ENCODE measurements at places on chromosomes 6 and 20.

DNA sequence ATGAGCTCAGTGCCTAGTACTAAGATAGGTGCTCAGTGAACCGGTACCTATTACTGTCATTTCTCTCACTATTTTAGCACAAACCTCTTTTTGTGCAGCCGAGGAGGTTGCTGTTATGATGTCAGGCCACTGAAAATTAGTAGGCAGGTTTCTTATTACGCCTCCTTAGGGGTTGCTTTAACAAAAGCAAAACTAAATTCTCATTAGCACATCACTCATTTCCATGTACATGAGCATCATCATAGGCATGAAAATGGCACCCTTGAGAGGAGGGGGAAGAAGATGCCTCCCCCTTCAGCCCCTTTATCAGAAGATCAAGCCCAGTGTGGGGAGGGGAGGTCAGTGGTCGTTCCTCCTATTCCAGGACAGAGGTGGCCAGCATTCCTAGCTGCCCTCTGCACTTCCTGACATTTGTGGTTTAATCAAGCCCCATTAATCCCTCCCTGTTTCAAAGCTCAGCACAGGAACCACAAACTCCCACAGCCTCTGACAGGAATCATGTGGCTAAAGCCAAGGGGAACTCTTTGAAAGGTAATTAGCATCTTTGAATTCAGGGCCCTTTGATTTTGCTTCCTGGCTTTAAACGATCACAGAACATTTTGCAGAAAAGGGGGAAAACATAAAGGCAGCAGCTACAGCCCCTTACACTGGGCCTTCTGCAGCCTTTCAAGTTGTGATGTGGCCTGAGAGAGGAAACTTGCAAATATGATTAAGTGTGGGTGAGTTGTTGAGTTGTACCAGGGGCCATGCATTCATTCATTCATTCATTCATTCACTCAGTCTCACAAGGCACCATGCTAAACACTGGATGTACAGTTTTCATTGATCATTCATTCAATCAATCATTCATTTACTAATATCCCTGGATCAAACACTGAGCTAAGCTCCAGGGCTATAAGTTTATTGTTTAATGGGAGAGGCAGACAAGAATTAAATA, 31.9 kb upstream of the PSMF1 start:
- no peak for DNase-seq

DNA sequence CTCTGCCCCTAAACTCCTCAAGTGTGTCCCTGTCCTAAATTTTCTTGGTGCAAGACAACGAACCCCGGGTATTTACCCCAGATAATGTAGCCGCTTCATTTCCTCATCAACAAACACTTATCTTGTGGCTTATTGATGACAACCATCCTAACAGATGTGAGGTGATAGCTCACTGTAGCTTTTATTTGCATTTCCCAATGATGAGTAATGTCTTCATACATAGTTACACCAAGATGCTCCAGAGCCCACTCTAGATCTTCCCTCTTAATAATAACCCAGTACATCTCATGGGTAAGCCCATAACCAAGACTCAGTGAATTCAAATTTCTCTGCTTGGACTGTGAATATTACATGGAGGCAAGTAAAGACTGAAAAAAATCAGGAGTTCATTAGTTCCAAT, 48.2 kb upstream of the BEND6 start:
- DNase-seq: no peak

GRCh38 chr6:89874438-89874837, 19.8 kb upstream of the GJA10 start:
- no peak for DNase-seq

- no peak for DNase-seq
These were observed 491.1 kb upstream of the EYS start for GRCh38 chr6:66198062-66198624.

GRCh38 chr20:11012975-11013374, 339.2 kb upstream of the JAG1 start:
- DNase-seq: no peak

DNA sequence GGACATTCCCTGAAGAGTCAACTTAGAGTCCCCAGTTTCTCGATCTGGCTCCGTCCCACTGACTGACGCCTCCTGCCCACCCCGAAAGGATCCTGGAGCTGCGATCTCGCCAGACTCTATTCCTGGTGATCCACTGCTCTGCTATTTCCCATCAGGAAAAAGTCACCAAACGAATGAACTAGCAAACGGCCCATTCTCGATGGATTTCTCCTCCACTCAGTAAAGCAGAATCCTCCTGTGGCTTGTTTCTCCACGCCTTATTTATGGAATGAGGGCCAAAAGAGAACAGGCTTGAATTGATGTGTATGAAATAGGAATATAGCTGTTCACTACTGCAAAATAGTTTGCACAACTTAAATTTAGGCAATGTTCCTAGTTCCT, 5.4 kb downstream of the NKX2-4 start:
- DNase-seq: no peak

DNA sequence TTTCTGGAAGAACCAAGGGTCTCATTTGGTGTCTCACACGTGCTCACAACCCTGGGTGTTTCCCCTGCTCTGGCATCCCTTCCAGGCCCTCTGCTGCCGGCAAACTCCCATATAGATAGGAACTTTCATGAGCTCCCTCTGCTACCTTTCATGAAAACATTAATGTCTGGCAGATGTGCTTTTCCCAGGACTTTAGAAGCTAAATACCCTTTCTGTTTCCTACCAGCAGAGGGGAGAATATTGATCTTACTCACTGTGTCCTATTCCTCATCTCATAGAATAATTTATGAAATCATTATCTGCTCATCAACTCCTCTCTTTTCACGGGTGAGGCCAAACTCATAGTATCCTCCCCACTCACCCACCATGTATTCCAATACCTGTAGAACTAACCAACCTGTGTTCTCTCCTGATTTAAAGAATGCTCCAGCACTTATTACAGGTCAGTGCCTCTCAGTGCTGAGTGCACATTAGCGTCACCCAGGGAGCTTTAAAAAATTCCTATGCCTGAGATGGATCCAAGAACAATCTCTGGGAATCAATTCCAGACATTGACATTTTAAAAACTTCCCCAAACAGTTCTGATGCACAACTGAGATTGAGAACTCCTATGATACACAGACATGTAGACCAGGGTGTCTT, 298.5 kb upstream of the JAG1 start:
- DNase-seq: no peak

DNA sequence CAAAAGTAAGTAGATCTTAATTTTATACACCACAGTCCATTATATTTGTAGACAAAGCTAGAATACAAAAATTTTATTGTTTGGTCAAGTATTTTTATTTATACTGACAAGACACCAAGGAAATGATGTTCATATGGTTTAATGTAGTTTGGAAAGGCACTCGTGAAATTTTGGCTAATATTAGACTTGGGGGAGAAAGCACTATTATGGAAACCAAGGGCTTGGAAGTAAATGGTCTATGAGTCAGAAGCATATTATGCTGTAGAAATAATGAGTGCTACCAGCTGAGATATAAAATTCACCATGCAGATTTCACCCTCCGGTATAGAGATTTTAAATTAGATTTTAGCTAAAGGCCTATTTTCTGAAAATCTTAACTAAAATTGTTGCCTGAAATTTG, 233.6 kb downstream of the KCNQ5 start:
- DNase-seq: no peak

- no peak for DNase-seq
These were observed 12.0 kb upstream of the THBS2 start for GRCh38 chr6:169265486-169266131.

DNA sequence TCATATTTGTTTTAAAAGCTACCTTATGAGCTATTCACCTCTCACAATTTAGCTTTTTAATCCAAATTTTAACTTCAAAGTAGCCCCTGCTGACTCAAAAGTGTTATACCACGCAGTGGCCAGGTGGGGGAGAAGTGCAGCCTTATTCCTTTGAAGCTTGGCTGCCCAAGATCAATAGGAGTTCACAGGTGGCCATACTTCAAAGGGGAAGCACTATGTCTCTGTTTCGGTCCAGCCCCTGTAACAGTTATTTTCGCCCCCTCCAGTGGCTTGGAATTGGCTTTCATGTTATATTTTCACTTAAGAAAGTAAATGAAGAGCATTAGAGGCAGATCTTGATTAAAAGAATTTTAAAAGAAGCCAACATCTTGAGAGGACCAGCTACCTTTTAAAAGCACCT, 608.4 kb downstream of the EPHA7 start:
- DNase-seq: peak; percentile 1

DNA sequence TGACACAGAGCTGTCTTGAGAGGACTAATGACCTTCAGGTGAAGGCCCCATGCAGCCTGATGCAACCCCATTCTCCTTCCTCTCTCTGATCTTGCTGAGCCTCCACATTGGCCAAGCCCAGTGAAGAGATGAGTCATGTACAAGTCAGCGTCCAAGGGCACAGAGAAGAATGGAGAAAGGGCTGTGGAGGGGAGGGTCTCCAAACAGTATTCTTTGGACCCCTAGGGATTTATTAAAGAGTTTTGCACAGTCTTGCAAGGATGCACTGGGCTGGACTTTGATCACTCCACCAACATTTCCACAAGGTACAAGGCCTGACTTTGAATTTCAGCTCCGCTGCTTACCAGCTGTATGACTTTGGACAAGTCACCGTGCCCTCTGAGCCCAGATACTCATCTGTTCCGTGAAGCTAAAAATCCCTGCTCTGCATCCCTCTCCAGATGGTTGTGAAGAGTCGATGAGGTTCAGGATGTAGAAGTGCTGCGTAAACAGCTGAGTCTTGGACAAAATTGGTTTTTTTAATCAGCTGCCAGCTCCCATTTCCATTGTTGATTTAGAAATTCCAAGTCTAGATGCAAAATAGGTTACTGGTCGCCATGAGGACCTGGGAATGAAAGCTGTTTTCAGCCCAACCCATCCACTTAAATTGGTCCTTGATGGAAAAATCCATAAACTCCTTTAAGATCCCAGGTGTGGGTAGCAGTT, 14.1 kb upstream of the KCNG1 start:
- no peak for DNase-seq

DNA sequence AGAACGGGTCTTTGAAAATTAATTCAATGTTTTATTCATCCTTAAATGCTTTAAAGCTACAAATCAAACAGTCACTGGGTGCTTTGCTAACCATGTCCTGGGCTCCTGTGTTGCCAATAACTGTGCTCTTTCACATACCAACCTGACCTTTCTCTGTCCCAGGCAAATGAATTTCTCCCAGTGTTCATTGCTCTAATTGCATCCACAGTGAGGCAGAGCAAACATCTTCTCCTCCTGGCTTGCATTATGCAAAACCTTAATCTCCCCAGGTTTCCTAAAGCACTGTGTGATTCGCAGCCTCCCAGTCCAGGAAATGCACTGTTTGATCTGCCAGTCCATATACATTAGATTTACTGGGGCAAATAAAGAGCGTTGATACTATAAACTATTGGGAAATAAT, 219.0 kb downstream of the PREX1 start:
- no peak for DNase-seq

GRCh38 chr6:143362192-143362558, 88.3 kb downstream of the ADAT2 start:
- DNase-seq: no peak

GRCh38 chr6:166274163-166274562, 34.0 kb downstream of the PRR18 start:
- no peak for DNase-seq

GRCh38 chr6:18501663-18502013, 114.5 kb downstream of the RNF144B start:
- DNase-seq: no peak

DNA sequence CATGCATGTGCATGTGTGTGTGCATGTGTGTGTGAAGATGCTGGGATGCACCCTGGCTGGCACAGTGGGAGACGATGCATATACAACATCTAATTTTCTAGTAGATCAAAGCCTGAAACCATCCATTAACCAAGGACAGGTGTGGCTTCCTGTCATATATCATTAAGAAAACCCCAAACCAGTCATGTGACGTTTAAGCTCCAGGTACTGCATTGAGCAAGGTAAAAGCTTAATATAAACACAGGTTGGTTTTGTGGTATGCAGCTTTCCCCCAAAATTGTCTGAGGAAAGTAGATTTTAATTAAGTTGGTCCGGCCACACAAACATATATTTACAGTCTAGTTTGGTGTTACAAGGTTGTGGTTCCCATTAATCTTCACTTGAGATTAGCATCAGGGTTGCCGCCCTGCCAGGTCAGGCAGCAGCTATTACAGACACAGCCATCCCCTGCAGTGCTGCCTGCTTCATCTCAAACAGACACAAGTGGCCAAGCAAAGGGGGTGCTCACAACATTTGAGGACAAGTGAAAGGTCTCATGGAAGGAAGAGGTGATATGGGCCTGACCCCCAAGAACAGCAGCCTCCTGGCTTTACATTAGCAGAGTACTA, 48.6 kb upstream of the NAA20 start:
- DNase-seq: no peak

DNA sequence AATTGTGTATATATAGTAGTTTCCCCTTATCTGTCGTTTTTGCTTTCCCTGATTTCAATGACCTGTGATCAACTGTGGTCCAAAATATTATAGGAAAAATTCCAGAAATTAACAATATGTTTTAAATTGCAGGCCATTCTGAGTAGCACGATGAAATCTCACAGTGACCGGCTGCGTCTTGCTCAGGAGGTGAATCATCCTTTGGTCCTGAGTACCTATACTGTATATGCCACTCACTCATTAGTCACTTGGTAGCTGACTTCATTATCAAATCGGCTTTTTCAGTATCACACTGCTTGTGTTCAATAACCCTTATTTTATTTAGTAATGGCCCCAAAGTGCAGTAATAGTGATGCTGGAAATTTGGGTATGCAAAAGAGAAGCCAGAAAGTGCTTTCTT, 728.3 kb upstream of the EYS start:
- DNase-seq: no peak

DNA sequence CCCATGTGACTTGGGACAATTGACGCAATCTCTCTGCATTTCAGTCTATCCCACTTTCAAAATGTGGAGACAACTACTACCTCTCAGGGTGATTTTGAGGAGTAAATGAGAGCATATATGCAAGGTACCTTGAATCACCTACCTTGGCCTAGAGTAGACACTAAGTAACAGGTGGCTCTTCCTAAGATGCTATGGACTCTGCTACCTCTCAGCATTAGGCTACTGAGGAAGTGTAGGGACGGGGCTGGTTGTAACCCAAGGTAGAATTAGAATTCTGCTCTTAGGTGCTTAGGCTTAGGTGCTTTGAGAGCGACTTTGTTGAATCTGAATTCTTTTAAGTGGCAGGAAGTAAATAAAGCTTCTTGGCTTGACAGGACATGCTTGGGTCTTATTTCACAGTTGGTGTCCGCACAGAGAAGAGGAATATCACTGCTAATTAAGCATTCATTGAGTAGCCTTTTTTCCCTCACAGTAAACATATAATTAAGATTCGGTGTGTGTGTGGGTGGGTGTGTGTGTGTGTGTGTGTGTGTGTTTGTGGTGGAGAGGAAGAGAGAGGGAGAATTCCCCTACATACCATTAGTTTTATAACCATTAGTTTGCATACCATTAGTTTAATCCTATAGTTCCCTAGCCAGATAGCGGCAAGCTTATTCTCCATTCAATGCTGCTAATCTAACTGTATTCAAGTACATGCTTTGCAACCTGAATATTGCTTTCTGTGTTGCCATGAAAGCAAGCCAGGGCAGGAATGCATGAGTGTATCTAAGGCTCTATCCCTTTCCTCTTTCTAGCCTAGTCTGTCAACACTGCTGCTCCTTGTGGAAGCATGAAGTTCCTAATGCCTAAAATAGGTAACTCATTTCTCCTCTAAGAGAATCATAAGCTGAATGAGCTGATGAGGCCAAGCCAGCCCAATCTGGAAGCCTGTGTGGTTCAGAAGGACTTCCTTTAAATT, 112.5 kb downstream of the IPCEF1 start:
- DNase-seq: no peak

GRCh38 chr6:153070756-153071155, 60.3 kb downstream of the RGS17 start:
- no peak for DNase-seq

GRCh38 chr6:137320271-137320670, 101.1 kb upstream of the IFNGR1 start:
- DNase-seq: no peak
